ENCODE measurements at places on chromosomes 13 and 19. TPM values are rescaled to one million over a fixed set of nuclear protein-coding genes. Genes with fewer than 3 reads are reported as not detected.
A peak's percentile ranks its signal among the peaks of the same experiment; 100 is the strongest.

Gene ZNF90
- total RNA-seq: 0.97 TPM

Gene FGF22
- total RNA-seq: not detected

Gene CASP14
- not detected for total RNA-seq

Gene EHD2
- 166 TPM for total RNA-seq

Gene F2RL3
- 0.43 TPM for total RNA-seq

Gene SIGLEC9
- total RNA-seq: under 0.01 TPM

Gene ATP4A
- total RNA-seq: not detected

Gene C19orf47
- 11.2 TPM for total RNA-seq

Gene SNRPD2
- total RNA-seq: 191 TPM

Gene MEDAG
- 20.0 TPM for total RNA-seq

Gene ZNF223
- total RNA-seq: 4.5 TPM

Gene SRRM5
- under 0.01 TPM for total RNA-seq

Gene ZNF841
- 22.9 TPM for total RNA-seq

Gene ZNF135
- 4.3 TPM for total RNA-seq

Gene BCAM
- total RNA-seq: 10.3 TPM

- peak; percentile 37 for DNase-seq
These were observed 31.0 kb downstream of the CILP2 start for GRCh38 chr19:19568802-19569756.

- no peak for DNase-seq
These were observed 66.8 kb downstream of the KL start for GRCh38 chr13:33083054-33083453.

DNA sequence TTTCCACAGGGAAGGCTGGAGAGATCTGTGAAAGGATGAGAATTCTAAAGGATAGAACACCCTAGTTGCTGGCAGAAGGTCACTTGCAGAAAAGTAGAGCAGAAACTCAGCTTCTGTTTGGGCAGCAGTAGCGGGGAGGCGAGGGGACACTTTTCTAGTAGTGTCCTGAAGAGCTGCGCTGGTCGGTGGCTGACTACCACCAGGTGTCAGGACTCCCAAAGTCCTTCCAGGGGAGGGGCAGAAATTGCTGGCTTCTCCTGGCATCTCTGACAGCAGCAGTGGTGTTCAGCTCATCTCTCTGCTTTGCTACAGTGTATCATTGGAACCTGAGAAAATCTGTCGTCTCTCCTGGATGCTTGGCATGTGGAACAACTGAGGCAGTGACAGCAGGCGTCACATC is 120.9 kb downstream of the ZDHHC20 start:
- DNase-seq: no peak

- peak; percentile 91 for DNase-seq
These were observed 367.3 kb downstream of the DCT start for GRCh38 chr13:94112227-94112626.

- DNase-seq: no peak
These were observed 4.2 kb upstream of the TEX29 start for GRCh38 chr13:111316161-111316730.

- no peak for DNase-seq
These were observed 26.2 kb upstream of the LRCH1 start for GRCh38 chr13:46526740-46527139.

- DNase-seq: no peak
These were observed 26.0 kb downstream of the IRS2 start for GRCh38 chr13:109760402-109760801.

DNA sequence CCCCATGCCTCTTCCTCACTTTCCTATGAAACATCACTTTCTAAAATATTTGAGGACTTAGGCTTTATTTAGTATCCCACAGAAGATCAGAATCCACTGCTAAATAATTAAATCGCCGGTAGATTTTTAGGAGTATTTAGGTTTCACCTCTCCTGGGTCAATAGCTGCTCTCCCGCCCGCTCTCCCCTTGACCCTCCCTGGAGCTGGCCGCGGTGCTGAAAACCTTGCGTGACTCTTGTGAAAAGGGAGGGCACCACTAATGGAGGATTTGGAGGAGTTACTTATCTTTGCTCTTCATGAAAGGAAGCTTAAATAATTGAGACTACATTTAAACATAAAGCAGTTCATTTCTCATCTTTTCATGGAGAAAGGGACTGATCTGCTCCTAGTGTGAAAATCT is 14.1 kb downstream of the POU4F1 start:
- DNase-seq: peak; percentile 35

DNA sequence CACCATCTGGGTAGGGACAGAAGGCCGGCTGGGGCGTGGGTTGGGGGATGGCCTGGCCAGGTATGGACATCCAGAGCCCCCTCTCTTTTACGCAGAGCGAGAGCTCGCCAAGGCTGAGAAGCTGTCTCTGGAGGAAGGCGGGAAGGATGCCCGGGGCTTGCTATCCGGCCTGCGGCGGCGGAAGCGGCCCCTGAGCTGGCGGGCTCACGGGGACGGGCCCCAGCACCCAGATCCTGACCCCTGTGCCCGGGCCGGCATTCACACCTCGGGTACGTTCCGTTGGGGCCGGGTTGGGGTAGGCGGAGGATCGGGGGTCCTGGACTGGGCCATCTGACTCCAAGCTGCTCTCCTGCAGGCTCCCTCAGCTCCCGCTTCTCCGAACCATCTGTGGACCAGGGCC is 8.7 kb upstream of the SCN1B start:
- no peak for DNase-seq

GRCh38 chr13:28820099-28821051 is at the start of gene MTUS2:
Gene MTUS2 (plus strand): TSS chr13:28820339.
- DNase-seq: no peak

- DNase-seq: no peak
These were observed 42.6 kb upstream of the MBNL2 start for GRCh38 chr13:97179501-97179900.

DNA sequence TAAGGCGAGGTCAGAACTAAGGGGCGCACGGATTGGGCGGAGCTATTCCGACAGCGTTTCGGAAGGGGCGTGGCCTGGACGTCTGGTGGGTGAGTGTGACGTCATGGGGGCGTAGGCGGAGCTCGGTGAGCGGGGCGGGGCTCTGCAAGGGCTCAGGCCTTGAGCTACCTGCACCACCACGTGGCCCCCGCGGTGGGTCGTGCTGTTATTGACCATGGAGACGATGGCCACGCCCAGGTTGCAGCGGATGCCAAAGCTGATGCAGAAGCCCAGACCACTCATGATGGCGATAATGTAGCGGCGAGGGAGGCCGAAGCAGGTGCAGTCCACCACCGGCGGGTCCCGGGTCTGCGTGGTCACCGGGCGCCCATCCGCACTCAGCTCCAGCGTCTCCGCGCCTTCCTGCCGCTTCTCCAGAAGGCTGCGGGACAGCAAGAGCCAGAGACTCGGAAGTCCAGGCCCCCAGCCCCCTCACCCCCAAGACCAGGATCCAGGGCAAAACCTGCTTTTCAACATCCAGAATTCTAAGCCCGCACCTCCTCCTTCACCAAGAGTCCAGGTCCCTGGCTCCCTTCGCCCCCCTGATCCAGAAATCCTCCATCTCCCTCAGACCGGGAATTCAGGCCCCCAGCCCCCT is 4.8 kb downstream of the SLC17A7 start:
- DNase-seq: no peak

DNA sequence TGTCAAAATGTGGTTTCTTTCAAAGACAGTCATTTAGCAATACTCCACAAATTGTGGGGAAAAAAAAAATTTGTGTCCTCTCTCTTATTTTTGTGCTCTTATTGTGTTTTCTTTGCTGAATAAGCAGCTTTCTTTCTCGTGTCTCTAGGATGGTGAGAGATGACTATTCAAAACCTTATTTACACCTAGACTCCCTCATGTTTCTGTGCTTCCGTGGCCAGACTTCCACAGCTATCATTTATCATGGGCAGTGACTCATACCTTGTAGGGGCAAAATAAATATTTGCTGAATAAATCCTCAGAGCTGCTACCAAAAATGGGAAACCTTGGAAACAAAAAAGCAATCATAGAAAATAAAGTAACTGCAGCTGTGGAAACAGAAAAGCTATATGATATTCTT is 204.9 kb upstream of the MIR17HG start:
- peak; percentile 7 for DNase-seq

- DNase-seq: no peak
These were observed 8.0 kb downstream of the ZNF671 start for GRCh38 chr19:57719424-57719823.

- no peak for DNase-seq
These were observed 10.8 kb upstream of the RANBP3 start for GRCh38 chr19:5988517-5989387.

GRCh38 chr19:43624933-43625332 is 5.5 kb upstream of the ZNF428 start:
- DNase-seq: peak; percentile 53

- no peak for DNase-seq
These were observed 3.3 kb upstream of the KCNC3 start for GRCh38 chr19:50332244-50333038.

DNA sequence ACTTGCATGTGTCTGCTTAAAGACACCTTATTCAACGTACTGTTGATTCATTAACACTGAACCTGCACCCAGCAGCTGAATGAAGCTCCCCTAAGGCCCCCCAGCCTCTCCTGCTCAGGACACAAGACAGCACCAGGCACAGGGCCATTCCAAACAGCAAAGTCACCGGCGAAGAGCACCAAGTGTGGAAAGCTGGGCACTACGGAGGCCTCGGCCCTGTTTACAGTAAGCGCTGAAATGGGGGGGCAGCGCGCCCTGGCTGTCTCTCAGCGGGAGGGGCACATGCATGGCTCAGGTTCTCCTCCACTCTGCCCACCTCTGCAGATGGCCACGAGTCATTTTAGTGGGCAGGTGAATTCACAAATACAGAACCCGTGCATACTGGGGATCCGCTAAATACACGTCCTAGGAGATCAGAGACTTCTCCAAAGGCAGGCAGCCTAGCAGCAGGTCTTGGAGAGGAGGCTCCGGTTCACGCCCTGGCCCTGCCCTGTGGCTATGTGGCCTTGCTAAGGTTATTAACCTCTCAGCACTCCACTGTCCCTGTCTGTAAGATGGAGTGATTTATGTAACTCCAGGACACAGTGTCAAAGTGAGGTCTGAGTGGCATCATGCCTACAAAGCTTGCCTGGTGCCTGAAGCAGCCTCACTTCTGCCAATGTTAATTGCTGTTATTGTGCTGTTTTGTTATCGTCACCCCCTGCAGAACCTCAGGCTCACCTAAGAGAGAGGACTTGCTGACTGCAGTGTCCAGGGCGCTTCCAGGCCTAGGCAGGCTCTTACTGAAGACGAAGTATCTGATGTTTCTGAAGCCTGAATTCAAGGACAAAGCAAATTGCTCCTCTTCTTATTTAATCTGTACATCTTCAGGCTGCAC is 207.4 kb upstream of the SOX1 start:
- DNase-seq: no peak

DNA sequence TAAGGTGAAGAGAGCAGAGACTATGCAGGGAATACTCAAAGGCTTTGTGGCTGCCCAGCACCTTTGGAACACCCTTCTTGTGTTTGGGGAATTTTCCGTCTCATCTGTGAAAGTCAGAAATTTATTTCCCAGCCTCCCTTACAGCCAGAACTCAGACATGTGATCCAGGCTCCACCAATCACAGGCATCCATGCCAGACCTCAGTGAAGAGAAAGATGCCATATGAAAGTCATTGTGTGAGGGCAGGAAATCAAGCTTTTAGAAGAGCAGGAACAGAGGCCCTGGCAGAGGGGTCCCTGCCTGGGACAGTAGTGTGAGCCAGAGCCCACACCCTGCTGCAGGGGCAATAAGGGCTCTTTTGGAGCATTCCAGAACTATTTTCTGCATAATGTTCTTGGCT is 12.1 kb downstream of the CCDC70 start:
- DNase-seq: no peak

GRCh38 chr19:55902080-55902751 is 29.9 kb downstream of the NLRP13 start:
- no peak for DNase-seq

- DNase-seq: no peak
These were observed 604.0 kb upstream of the SLITRK6 start for GRCh38 chr13:86403181-86403580.

Data from fibroblast of villous mesenchyme (primary cell).